T-helper 17 cell (primary cell): ENCODE measurements at places on chromosomes 16 and 17. TPM values are rescaled to one million over a fixed set of nuclear protein-coding genes. Genes with fewer than 3 reads are reported as not detected.

Gene LRRC36
- not detected for total RNA-seq

Gene SCNN1B
- not detected for total RNA-seq

Gene LRRC59
- 45.2 TPM for total RNA-seq

Gene CDK5R1
- 8.0 TPM for total RNA-seq

DNA sequence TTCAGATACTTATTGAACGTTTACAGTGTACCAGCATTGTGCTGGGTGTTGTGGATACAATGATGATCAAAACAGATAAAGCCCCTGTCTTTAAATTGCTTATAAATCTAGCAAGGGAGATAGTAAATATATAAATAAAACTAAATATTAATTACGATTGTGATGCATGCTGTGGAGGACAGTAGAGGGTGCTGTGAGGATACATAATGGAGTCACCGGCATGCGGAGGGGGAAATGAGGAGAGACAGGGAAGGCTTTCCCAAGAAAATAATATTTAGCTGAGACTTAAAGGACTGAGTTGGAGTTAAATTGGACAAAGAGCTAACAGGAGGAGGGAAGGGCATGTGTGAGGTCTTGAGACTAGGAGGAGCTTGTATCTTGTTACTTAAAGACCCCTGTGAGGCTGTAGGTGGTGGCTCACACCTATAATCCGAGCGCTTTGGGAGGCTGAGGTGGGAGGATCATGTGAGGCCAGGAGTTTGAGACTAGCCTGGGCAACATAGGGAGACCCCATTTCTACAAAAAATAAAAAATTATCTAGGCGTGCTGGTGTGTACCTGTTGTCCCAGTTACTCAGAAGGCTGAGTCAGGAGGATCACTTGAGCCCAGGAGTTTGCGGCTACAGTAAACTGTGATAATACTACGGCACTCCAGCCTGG lies 2.4 kb downstream of the DHRS7B start:
- no peak for DNase-seq

DNA sequence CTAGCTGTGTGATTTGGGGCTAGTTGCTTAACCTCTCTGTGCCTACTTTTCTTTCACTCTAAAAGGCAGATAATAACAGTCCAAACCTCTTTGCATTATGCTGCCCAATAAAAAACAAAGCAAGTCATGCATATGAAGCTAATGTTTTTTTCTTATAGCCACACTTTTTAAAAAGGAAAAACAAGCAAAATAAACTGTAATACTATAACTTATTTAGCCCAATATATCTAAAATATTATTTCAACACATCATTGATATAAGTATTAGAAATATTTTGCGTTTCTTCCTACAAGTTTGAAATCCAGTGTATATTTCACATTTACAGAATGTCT lies 22.4 kb downstream of the ANKRD40 start:
- no peak for DNase-seq

DNA sequence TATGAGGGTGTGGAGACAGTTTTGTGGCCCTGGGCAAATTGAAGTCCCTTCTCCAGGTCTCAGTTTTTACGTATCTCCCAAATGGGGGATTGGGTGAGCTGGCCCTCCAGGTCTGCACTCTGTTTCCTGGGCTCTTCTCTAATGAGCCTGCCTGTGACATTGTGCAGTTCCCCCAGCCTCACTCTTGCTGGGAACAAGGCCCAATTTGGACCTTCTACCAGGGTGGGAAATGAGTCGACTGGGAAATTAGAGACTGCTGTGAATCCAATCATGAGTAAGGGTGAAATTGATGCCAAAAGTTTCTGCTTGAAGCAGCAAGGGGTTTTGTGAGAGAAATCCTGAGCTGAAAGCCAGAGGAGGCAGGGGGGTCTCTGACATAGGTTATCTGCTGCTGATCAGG lies 71.5 kb upstream of the KSR1 start:
- no peak for DNase-seq

DNA sequence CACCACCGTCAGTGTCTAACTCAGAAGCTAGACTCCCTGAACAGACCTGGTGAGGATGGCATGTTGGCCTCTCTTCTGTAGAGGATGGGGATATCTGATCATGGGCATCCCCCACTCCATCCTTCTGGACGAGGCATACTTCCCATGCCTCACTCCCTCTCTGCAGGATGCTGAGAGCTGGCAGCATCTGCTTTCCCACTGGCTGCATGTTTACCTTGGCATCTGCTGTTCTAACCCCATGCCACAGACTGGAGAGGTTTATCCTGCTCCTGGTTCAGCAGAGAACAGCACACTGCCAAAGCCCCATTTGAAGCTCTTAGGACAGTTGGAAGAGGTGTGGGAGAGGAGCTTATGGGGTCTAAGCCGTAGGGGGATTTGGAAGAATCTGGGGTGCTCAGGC lies 46.0 kb downstream of the YPEL2 start:
- DNase-seq, result no peak

GRCh38 chr17:38857271-38857670 lies 3.8 kb upstream of the RPL23 start:
- no peak for DNase-seq

GRCh38 chr17:41338961-41339485 lies 11.6 kb downstream of the KRT33A start:
- no peak for DNase-seq

- DNase-seq, result no peak
Observed at GRCh38 chr17:43644081-43644480, 17.6 kb downstream of the MEOX1 start.

DNA sequence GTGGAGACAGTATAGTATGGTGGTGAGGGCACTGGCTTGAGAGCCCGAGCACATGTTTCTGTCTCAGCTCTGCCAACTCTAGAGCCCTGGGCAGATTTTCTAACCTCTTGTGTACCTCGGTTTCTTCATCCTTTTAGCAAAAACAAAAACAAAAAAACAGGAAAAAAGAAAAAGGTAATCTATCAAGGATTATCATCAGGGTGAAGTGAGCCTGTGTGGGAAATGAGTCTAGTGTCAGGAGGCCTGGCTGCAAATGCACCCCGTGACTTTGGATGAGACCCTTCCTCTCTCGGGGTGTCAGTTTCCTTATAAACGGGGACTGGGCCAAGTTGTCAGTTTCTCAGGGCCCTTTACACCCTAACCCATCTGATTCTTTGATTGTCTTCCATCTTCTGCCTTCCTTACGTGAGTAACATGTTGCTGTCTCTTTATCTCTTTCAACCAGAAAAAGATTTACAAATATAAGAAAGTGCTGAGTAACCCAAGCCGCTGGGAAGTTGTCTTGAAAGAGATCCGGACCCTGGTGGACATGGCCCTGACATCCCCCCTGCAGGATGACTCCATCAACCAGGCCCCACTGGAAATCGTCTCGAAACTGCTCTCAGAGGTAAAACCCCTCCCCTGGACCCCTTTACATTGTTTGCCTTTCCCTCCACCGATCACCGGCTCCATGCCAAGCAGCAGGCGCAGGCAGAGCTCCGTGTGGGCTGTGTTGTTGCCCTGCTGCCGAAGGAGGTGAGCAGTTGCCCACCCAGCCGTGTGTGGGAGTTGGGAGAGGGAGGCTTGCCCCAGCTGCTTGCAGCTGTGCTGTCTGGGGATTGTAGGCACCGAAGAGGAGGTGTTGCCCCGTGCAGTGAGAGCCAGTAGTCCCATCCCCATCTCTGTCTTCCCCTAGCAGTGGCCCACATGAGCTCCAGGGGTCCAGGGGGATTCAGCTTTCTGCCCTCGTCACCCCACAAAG lies 127.1 kb upstream of the PLCG2 start:
- no peak for DNase-seq

- DNase-seq, result no peak
Observed at GRCh38 chr16:88353691-88354090, 29.1 kb upstream of the ZNF469 start.

GRCh38 chr17:77365584-77366186 lies 224.9 kb downstream of the SEC14L1 start:
- no peak for DNase-seq

GRCh38 chr16:79049040-79049439 lies 551.5 kb downstream of the MAF start:
- no peak for DNase-seq

GRCh38 chr17:27532269-27533263 lies 76.3 kb downstream of the KSR1 start:
- DNase-seq, result no peak

DNA sequence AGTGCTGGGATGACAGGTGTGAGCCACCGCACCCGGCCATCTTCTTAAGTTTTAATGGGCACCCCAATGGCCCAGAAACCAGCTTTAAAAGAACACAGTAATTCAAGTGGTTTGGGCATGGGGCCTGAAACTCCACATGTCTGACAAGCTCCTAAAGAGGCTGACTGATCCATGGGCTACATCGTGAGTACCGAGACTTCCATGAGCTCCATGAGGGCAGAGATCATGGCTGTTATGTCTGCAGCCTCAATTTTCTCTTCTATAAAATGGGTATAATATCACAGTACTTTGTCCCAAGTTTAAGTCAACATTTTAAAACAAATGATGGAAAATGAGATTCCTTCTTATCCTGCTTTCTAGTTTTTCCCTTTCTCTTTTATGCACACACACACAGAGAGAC lies 397.6 kb upstream of the MAF start:
- DNase-seq, result no peak

- no peak for DNase-seq
Observed at GRCh38 chr16:369275-369865, 968 bp downstream of the MRPL28 start.
